ENCODE measurements at places on chromosomes 2 and 18.

DNA sequence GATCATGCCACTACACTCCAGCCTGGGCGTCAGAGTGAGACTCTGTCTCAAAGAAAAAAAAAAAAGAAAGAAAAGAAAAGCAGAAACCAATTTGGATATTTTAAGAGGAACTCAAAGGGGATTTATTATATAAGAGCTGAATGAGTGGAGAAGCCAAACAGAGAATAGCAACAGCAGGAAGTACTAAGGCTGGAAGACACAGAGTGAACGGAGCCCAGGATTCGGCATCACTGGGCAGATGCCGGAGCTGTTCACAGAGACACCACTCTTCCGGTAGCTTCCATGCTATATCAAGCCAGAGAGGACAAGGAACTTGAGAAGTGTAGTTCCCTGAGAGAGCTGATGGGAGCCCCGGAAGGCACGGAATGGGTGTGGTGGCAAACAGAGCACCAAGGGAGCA, 47.0 kb upstream of the CABLES1 start:
- no peak for DNase-seq

DNA sequence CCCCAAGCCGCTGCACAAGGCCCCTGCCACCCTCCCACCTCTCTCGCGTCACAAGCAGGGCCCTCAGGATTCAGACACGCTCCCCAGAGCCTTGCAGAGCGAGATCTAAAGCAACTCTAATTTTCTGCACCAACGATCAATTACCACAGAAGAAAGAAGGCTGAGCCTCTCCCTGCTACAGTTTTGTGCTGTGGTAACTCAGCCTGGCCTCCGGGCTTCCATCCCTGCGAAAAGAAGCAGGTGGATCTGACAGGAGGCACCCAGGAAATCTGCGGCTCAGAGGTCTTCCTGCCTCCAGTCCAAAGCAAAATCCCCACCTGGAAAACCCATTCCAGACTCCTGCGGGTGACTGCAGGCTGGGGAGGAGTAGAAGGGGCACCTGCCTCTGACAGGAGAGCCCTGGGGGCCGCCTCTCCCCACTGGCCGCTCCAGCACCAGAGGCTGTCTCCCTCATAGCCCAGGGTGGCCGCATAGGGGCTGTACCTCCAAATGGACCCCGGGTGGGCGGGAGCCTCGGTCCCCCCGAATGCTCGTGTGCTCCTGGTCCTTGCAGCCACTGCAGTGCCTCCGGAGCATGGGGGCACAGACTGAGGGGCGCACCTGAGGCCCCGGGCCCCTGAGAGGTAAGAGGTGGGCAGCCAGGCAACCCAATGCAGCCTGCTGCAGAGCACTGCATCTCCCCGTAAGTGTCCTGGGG, 31.0 kb downstream of the PXDN start:
- DNase-seq, result no peak

DNA sequence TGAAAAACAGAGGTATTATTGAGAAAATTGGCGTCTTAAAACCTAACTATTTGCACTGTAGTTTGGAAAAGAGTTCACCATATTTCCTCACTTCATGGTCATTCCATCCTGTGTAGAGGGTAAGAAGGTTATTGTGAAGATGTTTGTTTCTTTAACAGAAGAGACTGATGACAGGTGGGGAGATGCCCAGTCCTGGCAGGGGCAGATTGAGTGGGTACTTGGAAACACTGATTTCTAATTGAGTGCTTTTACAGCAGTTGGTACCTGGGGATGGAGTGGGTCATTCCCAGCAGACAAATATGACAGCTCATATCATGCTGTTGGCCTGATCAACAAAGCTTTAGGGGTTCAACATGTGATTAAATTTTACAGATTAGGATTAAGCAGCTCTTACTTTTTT, 67.5 kb downstream of the MYOM1 start:
- DNase-seq, result no peak

DNA sequence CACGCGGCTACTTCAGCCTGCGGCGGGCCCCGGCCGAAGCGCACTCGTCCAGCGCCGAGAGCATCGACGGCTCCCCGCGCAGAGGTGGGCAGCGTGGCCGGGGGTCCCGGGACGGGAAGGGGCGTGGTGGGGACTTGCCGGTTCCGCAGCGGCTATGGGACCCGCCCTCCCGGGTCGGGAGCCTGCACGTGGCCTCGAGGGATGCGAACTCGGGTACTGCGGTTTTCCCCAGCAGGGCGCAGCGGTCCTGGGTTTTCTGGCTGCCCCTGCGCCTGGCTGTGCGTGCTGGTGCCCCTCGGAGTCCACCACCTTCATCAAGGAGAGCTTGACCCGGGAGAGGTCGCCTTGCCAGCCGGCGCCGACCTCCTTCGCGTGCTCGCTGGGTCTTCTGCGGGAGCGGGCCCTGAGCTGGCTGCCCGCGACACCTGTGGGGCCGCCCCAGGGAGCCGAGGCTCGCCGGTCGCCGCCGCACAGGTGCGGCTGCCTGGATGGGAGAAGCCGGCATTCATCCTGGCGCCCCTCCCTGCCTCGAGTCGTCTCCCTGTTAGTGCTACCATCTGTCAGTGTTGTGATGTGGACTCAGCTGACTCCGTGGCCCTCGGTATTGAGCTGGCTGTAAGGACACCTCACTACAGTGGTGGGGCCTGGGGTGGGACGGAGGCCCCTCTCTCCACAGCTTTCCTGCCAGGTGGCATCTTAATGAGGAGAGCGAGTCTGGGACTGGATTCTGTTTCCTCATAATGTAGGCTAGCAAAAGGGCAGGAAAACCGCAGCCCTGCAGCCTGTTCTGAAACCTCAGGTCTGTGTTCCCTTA, 177.3 kb downstream of the AGAP1 start:
- DNase-seq, result no peak

DNA sequence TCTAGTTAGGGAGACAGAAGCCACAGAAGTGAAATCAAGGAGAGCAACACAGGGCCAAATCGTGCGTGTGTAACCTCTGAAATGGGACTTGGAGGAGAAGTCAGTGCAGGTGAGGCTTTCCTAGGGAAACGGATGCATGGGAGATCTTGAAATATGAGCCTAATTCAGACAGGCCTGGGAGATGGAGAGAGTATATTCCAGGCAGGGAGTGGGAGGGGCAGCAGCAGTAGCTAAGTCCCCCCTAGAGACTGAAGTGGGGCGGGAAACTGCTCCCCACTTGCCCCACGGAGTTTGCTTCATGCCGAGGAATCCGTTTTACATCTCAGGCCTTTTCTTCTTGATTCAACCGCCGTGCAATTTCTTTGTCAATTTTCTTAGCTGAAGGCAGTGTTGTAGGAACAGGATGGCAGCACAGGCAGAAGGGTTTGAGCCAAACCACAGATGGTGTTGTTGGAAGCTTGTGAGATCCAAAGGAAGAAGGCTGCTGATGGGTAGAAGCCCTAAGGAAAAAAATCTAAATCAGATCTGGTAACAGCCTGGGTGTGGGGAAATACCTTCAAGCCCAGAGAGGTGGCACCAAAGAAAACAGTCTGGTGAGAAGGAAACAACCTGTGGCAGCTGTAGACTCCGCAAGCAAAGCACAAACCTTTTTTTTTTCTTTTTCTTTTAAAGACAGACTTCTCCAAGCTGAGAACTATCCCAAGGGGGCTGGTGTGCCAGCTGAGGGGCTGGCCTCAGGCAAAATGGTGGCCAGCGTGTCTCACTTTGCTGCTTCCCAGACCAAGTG, 40.2 kb downstream of the EPAS1 start:
- no peak for DNase-seq

- DNase-seq, result no peak
These were observed 30.3 kb upstream of the RMP24 start for GRCh38 chr18:35942133-35942532.

DNA sequence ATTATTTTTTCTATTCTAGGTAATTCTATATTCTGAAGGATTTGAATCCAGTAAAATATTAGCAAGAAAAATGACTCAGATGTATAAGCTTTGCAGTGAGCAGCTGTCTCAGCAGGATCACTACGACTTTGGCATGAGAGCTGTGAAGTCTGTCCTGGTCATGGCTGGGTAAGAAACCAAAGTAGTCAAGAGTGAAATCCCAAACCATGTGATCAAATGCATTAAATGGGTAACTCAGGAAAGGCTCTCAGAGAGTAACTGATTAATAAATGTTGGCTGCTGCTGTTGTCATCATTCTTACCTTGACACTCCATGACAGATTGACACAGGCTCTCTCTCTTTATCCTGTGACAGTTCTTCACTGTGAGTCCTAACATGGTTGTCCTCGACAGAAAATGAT, 124.1 kb downstream of the DNAH6 start:
- no peak for DNase-seq

DNA sequence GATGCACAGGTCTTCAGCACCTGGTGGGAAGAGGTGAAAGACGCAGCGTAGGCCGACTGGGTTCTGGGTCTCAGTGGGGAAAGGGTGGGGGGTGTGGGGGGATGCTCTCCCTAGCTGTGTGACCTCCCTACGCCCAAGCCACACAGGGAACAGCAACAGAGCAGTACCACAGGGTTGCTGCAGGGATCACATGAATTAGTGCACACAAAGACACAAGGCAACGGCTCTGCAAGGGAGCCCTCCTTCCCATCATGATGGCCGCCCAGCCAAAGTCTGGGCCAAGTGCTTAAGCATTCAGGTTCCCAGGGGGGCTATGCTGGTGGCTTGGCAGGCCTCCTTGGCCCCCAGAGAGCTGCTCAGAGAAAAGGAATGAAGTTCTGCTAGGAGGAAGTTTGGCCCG, 28.2 kb upstream of the GBX2 start:
- DNase-seq, result no peak

GRCh38 chr2:237513693-237514092, 26.6 kb downstream of the MLPH start:
- no peak for DNase-seq

GRCh38 chr2:206212673-206213513, 53.2 kb downstream of the EEF1B2 start:
- DNase-seq, result no peak

- DNase-seq, result no peak
These were observed 209.5 kb downstream of the LPIN1 start for GRCh38 chr2:11955884-11956291.

DNA sequence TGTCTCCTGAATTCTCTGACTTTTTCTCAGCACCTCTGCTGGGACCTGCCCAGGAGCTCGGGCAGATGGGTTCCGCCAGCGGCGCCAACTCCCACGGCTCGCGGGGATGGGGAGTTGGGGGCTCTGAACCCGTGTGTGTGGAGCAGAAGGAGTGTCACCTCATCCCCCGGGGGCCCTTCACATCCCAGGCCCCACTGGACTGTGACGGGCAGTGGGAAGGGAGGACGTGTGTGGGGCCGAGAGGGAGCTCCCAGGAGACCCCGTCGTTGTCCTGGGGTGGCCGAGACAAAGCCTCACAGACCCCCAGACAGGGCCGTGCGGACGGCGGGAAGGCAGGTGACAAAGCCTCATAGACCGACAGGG, 130.0 kb upstream of the CTDP1 start:
- DNase-seq, result no peak

- no peak for DNase-seq
These were observed 4.5 kb upstream of the DYM start for GRCh38 chr18:49464718-49465598.

DNA sequence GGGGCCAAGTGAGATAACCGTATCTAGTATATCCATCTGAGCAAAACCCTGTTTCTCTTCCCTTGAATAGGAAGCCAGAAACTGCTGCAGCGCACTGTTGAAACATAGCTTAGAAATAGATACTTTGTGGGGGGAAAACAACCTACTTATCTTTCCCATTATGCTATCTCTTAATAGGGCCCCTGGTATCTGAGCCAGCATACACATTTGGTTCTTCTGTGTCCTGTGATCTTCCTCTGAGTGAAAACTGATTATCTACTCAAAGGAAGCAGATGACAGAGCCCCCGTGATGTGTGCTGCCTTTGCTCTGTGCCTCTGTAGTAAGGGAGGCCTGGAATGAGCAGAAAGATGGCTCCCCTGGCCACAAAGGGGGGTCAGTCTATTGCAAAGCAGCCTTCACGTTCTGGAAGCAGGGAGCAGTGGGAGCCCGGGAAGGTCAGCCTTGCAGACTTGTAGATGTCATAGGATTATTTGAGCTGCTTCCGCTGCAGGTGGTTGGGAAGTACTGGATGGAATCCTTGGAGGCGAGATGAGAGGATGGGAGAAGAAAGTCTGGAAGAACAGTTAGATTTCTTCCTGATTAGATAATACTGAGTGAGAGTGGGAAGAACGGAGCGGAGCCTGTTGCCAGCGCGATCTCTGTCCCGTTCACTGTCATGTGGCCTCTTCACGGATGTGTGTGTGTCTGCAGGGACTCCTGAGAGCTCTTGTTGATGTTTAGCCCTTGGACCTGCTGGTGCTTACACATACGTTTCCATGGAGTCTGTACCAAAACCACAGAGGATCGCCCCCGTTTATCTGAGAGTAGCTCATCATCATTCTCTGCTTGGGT, 150.1 kb downstream of the AGAP1 start:
- DNase-seq, result no peak

GRCh38 chr2:190834890-190835208, 45.8 kb upstream of the GLS start:
- no peak for DNase-seq

DNA sequence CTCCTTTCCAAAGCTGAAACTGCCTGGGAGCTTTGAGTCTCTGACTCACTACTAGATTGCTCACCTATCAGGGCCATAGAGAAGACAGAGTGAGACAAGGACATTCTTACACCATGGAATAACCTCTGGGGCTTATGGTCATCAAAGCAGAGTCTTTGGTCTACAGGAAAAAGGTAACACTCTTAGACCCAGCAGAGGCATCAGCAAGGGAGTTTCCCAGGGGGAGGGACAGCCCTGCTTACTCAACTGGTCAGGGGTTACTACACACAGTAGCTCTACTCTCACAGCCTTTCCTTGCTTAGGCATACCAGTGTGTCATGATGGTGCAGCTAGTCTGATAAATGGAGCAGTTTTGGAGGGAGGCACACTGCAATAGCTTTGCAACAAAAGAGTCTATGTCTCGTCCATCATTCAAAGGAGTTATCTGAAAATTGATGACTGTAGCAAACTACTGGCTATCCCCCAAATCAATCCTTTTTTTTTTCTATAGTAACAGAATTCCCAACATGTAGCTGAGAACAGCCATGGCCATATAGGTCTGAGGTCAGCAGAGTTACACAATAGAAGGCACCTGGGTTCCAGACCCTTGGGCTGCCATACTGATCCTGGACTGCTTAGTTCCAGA, 22.4 kb upstream of the CD28 start:
- no peak for DNase-seq

DNA sequence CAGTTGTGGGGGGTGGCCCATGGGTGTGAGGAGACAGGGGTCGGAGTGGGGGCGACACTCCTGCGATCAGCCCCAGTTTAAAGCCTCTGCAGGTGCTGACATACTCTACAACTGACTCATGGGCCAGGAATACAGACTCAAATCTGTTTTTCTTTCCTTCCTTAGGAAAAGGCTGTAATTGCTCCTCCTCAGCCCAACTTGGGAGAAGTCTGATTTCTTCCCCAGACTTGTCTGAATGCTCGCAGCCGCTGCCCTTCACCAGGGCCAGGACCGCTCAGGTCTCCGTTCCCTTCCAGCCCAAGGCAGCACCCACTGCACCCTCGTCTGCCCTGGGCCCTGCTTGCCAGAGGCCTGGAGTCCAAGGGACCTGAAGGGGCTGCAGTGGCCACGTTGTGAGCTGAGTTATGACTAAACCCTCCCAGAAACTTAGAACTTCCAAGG, 41.3 kb downstream of the RHOB start:
- DNase-seq, result peak; percentile 16
